ENCODE measurements at places on chromosomes 1 and 21.

GRCh38 chr1:25055324-25055780 lies 125.3 kb upstream of the RUNX3 start:
- no peak for DNase-seq

DNA sequence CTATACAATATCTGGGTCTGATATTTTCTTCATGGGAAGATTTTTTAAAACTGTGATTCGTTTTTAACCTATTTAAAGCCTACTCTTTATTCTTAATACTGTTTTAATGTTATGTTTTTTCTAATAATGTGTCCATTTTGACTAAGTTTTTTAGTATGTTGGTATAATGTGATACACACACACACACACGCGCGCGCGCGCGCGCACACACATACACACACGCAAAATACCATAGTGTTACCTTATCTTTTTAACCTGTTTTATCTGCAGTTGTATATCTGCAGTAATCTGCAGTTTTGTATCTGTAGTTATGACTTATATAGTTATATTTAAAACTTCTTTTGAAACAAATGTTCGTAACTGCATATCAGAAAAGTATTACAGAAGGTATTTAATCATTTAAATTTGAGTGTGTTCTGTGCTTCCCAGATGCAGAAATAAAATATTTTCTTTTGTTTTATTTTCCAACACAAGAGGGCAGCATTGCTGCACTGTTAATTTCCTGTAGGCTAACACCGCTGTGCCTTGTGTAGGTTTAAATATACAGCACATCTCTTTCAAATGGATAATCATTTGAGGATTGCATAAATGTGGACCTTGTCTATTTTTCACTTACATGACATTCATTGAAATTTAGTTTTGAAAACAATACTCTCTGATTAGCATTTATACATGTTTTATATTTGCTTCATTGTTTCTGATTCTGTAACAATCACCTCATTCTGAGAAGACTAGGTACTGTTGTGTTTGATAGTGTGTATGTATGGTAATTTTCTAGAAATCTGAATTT lies 166.1 kb downstream of the PDE4B start:
- peak; percentile 12 for DNase-seq

- no peak for DNase-seq
These were observed 4.4 kb upstream of the WDR26 start for GRCh38 chr1:224438989-224439388.

DNA sequence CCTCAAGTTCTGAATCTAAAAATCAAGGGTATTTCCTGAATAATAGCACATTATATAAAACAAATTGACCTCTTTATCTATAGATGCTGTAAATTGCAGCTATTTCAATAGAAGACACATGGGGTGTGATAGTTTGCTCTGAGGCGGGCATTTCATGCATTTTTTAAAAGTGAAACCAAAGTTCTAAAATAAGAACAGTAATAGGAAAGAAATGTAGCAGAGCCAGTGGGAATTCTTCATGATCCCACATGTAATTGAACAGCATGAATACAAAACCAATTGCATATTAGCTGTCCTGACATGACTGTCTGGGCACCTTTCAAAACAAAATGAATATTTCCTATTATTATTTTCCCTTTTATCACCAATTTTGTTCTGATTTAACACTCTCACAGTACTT lies 85.0 kb downstream of the RGS21 start:
- no peak for DNase-seq

- DNase-seq = no peak
These were observed 27.5 kb downstream of the SERTAD4 start for GRCh38 chr1:210260096-210260495.

DNA sequence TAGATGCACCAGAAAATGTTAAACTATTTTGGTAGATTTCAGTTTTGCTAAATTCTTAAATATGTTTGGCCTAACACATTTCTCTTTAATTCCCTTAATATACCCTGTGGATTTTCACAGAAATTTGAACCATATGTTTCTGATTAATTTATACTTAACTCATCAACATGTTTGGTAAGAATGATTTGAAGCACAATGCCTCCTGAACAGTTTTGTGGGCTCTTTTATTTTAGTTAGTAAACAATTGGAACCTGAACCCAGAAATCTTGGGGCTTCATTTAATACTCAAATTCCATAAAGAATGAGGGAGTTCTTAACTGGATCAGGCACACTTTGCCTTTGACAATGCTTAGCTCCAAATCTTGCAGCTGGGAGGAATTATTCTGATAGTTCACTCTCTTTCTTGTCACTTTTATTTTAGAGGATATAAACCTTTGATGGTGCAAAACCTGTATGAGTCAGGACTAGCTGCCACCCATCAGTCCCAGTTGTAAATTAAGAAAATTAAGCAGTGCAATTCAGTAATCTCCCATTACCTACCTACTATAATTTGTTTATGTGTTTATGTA lies 24.6 kb upstream of the LYPLAL1 start:
- DNase-seq = no peak

GRCh38 chr1:112410673-112411072 lies 14.7 kb downstream of the CTTNBP2NL start:
- DNase-seq = no peak

GRCh38 chr1:28887835-28888682 lies 26.3 kb upstream of the EPB41 start:
- peak; percentile 7 for DNase-seq

DNA sequence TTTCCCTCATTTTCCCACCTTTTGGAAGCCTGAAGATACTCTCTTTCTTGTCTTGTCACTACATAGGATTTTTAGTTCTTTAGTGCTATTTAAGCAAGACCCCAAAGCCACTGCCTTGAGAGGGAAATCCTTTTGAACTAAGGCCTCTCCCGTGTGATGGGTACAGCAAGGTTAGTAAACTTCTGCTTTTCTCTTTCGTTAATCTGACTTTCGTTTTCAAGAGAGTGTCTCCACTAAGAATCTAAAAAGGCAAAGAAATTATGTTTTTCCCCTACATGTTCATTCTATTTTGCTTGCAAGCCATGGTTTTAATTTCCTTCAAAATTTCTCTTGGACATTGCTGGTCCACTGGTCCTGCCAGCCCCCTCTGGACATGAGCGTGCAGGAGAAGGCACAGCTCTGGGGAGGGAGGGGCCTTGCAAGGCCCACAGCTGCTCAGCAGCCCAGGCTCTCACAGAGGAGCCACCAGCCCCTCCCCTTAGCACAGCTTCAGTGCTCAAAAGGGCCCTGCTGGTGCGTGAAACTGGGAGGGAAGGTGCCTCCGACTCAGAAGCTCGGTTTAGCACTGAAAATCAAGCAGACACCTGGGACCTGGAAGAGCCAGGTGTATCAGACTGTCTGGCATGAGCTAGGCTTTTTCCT lies 210.9 kb upstream of the GALNT2 start:
- peak; percentile 21 for DNase-seq

DNA sequence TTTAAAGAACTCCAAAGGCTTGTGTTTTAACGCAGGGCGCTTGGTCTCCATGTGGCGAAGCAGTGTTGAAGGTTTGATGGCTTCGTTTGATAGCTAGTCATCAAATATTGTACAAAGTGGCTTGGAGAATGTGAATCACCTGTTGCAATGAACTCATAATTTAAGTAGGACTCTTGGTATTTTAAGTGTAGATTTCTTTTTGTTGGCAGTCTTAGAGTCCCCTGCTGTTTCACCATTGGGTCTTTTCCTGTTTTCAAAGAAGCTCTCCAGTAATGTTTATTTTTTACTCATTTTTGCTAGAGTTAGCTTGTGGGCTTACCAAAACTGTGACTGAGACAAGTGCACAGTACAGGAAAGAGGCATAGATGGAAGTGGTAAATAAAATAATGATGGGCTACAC lies 26.2 kb downstream of the RASAL2 start:
- DNase-seq = no peak

GRCh38 chr1:4836574-4836973 lies 182.2 kb downstream of the AJAP1 start:
- DNase-seq = no peak

DNA sequence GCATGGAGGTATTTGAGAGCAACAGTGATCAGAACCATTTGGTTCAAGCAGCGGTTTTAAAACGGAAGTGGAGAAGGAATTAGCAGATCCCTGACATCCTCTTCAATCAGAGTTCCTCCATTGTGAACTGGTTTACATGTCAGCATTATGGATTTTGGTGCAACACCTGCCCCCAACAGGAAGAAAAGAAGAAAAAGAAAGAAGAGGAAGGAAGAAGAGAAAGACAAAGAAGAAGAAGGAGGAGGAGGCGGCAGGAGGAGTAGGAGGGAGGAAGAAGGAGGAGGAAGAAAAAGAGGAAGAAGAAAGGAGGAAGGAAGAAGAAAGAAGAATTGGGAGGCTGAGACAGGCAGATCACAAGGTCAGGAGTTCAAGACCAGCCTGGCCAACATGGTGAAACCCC lies 17.4 kb downstream of the NDUFS5 start:
- DNase-seq = no peak

- no peak for DNase-seq
These were observed 1.5 kb upstream of the CRABP2 start for GRCh38 chr1:156706657-156707416.

GRCh38 chr1:84171481-84171880 lies 27.4 kb downstream of the PRKACB start:
- no peak for DNase-seq

- DNase-seq = no peak
These were observed 145.5 kb downstream of the TBX15 start for GRCh38 chr1:118842452-118843201.

GRCh38 chr1:64295561-64295960 lies 92.1 kb downstream of the UBE2U start:
- no peak for DNase-seq

GRCh38 chr1:116710420-116711262 lies 43.1 kb upstream of the IGSF3 start:
- DNase-seq = no peak

GRCh38 chr21:42538479-42539275 lies 25.0 kb downstream of the SLC37A1 start:
- no peak for DNase-seq

DNA sequence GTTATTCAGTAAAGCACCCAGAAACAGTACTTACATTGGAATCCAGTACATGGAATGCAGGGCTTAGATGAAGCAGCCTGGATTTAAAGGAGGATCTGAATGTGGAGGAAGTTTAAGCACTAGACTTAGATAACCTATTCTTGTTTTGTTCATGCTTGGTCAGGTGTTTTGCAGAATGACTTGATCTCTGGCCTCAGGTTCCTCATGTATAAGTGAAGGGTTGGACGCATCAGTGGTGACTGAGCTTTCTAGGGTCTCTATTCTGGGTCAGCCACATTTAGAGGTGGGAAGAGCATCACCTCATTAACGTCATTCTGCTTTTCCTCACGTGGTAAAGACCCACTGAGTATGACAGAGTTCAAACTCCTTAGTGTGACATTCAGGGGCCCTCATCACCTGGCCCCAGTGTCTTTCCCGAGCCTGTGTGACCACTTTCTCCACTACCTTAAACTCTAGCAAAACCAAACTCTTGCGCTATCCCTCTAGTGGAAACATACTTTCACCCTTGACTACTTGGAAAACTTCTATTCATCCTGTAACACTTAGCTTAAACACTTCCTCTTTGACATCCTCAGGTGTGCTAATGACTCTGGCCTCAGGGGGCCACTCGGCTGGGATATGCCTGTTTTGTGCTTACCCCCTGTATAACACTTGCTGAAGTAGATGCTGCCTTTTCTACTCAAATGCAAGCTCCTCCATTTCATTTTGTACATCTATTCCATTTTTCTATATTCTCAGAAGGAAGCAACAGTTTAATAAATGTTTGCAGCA lies 871 bp upstream of the ERICH3 start:
- DNase-seq = no peak

DNA sequence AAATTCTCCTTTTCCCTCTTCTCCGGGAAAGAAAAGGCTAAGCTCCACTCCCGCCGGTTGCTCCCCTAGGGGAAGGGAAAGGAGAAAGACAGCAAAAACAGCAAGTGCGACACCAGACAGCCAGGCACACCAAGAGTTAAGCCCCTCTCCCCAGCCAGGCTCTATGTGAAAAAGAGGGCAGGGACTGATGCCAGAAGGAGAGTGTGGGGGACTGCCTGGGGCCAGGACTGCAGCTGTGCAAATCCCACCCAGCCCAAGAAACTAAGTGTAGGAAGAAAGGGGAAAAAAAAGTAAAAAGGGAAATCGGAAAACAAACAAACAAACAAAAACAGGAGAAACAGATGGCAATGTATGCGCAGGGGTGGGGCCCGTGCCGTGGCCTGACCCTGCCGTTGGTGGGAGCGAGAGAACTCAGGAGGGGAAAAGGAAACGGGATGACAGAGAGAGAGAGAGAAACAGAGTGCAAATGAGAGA lies 27.7 kb upstream of the FMO1 start:
- DNase-seq = no peak

DNA sequence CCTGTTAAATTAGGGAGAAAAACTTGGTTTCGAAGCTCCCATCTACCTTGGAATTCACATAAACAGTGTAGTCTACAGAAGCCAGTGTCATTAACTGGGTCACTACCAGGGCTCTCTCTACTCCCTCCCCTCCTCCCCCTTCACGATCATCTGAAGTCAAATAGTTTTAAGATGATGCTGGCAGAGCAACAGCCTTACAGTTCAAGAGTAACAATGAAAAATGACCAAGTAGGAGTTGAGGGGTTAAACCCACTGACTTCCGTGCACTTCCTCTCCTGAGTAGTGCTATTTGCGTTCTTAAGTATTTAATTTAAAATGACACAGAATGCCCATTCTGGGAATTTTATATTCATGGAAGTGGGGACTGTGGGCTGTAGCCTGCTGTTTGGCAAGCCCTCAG lies 236.9 kb downstream of the SIPA1L2 start:
- no peak for DNase-seq

DNA sequence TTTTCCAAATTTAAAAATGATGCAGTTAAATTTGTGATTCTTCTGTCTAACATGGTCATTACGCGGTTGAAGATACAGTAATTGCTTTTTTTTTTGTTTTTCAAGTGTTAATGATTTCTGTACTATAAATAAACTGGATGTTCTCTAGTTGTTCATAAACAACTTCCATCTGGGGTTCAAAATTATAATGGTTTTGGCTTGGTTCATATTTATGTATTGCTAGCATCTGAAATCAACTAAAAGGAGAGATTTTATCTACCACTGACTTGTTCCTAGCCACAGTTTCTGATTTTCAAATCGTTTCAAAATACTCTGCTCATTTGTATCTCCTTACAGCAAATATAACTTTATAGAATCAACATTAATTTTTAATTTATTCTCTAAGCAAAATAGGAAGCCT lies 35.2 kb upstream of the PLPPR4 start:
- no peak for DNase-seq

DNA sequence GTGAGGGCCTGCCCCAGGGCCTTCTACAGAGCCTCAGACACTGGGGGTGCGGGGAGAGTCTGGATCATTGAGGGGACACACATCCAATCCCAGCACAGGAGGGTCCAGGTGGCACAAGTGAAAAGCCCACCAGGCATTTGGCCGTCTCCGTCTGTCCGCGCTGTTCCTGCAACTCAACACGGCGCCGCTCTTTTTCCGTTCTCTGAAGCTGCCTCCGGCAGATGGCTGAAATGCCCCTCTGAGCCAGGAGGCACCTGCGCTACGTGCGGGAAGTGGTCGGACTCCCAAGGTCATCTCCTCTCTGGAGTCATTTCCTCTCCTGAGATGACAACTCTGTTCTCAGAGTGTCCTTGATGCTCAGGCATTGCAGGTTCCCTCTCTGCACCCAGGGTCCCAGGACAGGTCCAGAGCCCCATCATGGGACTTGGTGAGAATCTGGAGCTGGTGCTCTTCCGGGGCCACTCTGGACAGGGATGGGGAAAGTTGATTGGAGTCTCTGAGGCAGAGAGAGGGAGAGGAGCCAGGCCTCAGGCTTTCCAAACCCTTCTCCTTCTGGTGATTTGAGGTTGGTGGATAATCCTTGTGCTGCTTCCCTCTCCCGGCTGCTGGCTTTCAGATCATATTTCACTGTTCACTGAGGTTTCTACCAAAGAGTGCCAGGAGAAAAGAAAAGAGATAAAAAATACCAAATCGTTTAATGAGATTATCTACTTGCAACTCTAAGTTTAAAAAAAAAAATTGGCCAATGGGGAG lies 14.0 kb upstream of the MIXL1 start:
- no peak for DNase-seq

GRCh38 chr1:87505391-87505983 lies 176.8 kb downstream of the LMO4 start:
- no peak for DNase-seq
